Activated CD4-positive, alpha-beta T cell treated with anti-CD3 and anti-CD28 coated beads, Interleukin-2, Interleukin-6, amounts not matched to agents 100 ng/mL and 50 ng/mL, durations not matched to agents 16 hours and 8 hours (primary cell): ENCODE measurements at places on chromosomes 11 and 22.

GRCh38 chr11:125918140-125918840 is 14.0 kb downstream of the DDX25 start:
- no peak for DNase-seq

- DNase-seq: no peak
Observed at GRCh38 chr11:62406034-62406433, 12.8 kb upstream of the SCGB1A1 start.

- no peak for DNase-seq
Observed at GRCh38 chr22:49322231-49322630, 505.4 kb downstream of the BRD1 start.

DNA sequence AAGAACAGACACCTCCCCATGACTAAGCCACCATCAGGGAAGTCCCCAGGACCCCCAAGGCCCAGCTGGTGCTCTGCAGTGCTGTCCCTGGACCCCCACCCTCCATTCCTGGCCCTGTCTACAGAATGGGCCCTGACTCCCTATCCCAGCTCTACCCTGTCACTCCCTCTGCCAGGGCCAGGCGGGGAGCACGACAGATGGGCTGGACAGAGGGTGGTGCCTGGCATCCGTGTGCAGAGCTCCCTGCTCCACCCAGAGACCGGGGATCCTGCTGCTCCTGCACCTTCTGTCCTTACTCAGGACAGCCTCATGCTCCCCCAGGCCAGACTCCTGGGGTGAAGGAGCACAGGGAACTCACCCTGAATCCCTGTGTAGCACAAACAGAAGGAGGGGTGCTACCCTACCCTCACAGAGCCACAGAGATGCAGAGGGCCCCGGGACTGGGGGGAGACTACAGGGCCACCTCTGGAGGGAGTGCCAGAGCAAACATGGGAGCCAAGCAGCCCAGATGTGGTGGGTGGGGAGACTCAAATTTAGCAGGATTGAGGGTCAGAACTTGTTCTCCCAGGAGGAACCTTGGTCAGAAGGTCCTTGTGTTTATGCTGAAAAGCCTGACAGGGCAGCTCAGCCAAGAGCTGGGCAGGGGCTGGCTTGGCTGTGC is 2.0 kb downstream of the ARVCF start:
- no peak for DNase-seq

- no peak for DNase-seq
Observed at GRCh38 chr22:44479662-44480061, 18.4 kb downstream of the RTL6 start.

DNA sequence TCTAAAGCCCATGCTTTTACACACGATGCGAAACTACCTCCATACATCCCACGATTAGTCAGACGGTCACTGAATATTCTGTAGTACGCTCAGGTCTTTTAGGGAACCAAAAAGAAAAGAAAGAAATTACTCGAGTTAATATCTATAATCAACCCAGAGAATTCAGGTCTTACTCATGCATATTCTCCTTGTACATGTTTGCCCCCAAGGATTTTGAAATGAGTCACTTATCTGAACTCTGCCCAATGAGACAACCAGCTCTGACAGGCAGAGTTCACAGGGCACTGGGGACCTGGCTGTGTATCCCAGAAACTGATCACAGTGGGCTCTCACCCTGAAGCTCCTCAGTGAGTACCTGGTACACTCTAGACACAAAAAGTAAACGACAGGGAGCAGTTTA is 29.2 kb downstream of the RASSF10 start:
- peak; percentile 3 for DNase-seq

GRCh38 chr11:6397156-6397555 is 6.9 kb downstream of the SMPD1 start:
- no peak for DNase-seq

DNA sequence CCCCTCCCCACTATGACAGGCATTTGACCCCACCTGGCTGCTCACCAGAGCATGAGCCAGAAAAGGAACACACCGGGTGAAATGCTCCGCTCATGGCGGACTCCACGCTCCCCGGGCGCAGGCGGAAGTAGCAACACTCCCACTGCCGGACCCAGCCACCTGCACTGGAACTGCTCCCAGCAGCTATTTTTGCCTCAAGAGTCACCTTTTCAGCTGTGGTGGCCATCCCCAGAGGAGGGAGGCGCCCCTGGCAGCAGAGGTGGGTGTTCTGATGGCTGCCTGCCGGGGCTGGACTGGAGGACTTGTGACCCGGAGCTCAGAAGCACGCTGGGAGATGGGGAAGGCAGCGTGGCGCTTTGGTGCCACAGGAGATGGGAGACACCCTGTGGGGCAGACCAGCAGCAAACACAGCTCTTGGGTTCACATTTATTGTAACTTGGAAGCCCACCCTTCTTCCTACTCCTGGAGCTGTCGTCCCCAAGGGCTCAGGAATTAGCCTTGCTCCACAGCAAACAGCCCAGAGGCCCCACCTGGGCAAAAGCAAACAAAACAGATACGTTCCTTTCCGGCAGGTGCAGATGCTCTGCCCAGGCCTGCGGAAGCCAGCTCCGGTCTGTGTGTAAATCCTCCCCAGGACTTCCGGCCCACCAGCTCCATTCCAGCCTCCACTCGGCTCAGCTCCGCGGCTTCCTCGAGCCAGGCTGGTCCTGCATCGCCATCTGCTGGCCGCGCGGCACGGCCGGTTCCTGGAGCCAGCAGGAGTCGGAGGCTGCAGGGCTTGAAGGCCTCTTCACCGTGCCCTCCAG is 3.7 kb downstream of the RPS19BP1 start:
- DNase-seq: peak; percentile 95

DNA sequence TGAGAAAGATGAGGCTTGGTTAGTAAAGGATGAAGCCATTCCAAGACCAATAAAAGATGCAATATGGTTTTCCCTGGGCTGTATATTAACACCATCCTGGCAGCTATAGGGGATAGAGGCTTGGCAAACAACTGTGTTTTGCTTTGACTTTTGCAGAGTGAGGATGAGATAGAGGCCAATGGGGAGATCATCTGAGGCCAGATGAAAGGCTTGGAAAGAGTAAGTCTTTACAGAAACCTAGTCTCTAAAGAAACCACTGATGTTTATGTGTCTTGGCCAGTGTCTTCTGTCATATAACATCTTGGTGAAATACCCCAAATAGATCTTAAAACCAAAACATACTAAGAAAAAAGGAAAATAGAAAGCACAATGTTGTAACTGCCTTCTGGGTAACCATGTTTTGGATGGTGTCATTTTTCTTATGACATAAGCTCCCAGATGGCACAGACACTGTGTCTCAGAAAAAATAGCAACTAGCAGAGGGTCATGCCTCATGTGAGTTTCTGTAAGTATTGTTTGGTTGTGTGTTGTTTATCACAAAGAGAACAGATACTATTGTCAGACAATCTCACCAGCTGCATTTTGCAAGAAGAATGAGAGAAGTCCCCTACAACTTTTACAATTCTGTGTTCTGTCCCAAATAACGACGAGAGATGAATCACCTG is 305.4 kb downstream of the ST3GAL4 start:
- no peak for DNase-seq
